ENCODE measurements at places on chromosomes 11 and 22.

DNA sequence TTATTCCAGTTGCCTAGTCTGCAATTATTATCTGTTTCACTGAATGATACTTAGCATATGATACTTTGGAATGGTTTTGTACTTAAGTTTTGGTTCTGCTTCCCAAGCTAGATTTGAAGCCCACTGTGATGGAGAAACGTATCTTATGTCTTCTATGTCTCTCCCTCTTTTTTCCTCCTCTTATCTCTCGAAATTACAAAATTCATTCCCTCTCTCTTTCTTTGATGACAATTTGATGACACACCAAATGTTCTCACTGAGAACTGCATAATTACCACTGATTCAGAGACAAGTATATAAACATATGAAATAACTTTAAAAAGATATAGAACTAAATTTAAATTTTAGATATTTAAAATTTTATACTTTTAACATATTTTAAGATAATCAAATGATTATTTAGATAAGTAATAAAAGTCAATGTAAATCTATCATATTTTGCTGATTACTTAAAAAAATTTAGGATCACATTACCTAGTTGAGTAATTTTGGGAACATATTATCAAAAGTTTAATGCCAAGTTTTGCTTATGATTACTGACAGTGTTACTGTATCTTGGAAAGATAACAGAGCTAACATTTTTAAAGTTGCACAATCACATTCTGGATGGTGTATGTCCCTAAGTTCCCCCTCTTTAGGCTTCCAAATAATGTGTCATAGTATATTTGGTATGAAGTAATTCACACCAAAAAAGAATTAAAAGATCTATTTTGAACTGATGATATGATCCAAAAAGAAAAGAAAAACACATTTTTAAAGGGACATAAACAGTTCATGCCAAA lies 255.3 kb downstream of the SBF2 start:
- DNase-seq: no peak

GRCh38 chr11:62538470-62539237 lies 8.0 kb downstream of the AHNAK start:
- no peak for DNase-seq

DNA sequence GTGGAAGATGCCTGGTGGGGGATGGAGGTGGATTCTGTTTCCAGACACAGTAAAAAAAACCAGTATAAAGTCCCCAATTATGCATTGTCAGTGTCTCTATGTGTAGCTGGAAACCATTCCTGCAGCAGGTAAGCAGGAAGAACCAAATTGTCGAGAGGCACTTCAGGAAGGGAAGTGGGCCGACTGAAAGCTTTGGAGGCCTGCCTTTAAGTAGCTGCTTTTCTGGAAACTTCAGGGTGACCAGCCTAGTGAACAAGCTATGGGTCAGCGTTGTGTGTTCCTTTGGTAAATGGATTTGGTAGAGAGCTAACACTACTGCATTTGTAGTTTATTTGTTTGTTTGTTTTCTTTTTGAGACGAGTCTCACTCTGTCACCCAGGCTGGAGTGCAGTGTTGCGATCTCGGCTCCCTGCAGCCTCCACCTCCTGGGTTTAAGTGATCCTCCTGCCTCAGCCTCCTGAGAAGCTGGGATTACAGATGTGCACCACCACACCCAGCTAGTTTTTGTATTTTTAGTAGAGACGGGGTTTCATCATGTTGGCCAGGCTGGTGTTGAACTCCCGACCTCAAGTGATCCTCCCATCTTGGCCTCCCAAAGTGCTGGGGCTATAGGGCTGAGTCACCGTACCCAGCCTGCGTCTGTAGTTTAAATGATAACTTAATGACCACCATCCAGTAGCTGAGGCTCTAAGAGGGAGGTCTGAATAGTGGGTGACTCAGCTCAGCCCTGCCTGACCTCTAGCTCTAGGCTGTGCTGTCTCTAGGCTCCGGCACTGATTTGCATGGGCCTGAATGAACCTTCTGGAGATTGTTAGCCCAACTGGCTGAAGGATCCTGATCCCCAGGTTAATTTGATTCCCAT lies 12.8 kb downstream of the PTPRJ start:
- DNase-seq: no peak

- DNase-seq: no peak
These were observed 6.7 kb upstream of the CAPRIN1 start for GRCh38 chr11:34044664-34045485.

DNA sequence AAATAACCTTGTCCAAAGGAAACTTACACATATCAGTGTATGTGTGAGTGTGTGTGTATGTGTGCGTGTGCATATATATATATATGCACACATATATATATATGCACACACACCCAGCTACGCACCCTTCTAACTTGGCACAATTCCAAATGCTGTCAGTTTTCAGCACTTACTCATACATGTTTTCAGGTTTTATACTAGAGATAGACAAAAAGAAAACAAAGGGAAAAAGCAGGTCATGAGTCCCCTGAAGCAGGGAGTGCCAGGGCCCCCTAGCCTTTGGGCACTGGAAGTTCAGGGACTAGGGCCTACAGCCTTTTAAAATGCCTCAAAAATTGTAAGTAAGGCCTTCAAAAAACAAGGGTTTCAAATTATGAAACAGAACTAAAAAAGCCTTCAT lies 265.4 kb downstream of the CADM1 start:
- DNase-seq: no peak

GRCh38 chr11:1929621-1930461 lies 10.3 kb downstream of the TNNT3 start:
- DNase-seq: no peak

DNA sequence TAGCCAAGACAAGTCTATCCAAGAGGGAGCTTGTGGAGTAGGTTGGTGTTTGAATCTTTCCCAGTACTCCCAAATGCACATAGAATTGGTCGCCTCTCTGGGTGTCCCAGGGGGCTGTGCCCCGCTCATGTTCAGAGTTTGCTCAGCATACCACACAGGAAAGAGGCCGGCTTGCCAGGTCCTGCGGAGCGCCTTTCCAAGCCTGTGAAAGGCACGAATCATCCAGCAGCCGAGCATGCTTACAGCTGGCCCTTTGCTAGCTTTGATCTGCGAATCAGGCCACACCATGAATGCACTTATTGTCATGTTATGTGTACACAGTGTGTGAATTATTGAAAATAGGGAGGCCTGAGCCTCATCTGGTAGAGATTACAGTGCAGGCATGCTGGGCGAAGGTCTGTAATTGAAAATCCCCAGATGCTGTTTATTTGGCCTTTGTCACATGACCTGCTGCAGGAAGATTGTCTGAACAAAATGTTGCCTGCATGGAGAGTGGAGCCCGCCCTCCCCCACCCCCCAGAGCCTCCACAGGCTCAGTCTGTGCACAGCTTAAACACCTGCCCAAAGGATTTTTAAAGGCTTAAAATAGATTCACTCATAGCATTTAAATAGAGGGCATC lies 163.3 kb upstream of the RASSF10 start:
- DNase-seq: no peak
